NCI-H2029 (cell line): ENCODE measurements at places on chromosomes 6 and 20.

GRCh38 chr6:139886396-139886795 lies 511.9 kb upstream of the CITED2 start:
- no peak for DNase-seq

DNA sequence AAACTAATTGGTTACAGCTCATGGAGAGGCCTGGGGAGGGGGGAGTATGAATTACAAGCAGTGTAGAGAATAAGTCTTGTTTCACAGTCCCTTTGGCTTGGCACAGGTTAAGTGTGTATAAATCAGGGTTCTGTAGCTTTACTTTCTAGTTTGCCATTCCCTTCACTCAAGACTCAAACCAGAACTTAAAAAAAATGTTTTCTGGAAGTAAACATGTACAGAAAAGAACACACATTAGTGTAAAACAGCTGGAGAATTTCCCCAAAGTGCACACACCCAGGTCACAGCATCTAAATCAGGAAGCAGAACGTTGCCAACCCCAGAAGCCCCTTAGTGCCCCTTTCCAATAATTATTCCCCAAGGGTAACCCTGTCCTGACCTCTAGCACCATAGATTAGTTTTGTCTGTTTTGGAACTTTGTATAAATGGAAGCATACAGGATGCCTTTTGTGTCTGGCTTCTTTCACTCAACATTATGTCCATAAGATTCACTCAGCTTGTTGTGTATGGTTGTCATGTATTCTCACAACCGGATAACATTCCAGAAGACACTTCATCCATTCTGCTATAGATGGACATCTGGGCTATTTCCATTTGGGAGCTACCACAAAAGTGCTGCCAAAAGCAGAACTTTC lies 33.7 kb upstream of the SCUBE3 start:
- DNase-seq = no peak

DNA sequence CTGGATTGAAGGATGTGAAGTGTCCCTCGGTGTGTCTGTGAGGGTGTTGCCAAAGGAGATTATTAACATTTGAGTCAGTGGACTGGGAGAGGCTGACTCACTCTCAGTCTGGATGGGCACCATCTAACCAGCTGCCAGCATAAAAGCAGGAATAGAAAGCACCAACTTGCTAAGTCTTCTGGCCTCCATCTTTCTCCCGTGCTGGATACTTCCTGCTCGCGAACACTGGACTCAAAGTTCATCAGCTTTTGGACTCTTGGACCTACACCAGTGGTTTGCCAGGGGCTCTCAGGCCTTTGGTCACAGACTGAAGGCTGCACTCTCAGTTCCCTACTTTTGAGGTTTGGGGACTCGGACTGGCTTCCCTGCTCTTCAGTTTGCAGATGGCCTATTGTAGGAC lies 220.3 kb upstream of the LRFN2 start:
- DNase-seq = no peak

- DNase-seq = no peak
Measured at GRCh38 chr6:41085182-41085581, 12.4 kb downstream of the NFYA start.

DNA sequence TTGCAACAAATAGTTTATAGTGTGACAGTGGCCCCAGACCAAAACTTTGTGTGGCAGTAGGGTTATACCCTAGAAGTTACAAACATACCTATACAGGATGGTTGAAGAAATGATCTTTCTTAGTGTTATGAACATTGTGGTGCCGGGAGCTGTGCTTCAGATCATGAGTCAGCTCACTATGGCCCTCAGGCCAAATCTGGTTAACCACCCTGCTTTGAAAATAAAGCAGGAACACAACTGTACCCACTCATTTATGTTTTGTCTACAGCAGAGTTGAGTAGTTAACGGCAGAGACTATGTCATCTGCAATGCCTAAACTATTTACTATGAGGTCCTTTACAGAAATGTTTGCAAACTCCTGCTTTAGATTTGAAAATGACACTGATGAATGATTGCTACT lies 24.3 kb downstream of the AKAP7 start:
- no peak for DNase-seq

GRCh38 chr20:21096321-21097043 lies 9.7 kb downstream of the LINC00237 start:
- DNase-seq = peak; percentile 74

GRCh38 chr6:20479060-20479459 lies 55.2 kb upstream of the CDKAL1 start:
- DNase-seq = no peak
